Stomach (tissue), 19 donors: ENCODE measurements at places on chromosomes 13 and 19. TPM values are rescaled to one million over a fixed set of nuclear protein-coding genes. Genes with fewer than 3 reads are reported as not detected.

GRCh38 chr13:22837980-22838647, 342.7 kb upstream of the SGCG start:
- peak overlapping the region; percentile 33 for H3K4me3 ChIP-seq
- H3K27me3 ChIP-seq, result peaks cover 21% of the 10 kb centered on the region
- peaks cover 10% of the 10 kb centered on the region for H3K4me1 ChIP-seq

DNA sequence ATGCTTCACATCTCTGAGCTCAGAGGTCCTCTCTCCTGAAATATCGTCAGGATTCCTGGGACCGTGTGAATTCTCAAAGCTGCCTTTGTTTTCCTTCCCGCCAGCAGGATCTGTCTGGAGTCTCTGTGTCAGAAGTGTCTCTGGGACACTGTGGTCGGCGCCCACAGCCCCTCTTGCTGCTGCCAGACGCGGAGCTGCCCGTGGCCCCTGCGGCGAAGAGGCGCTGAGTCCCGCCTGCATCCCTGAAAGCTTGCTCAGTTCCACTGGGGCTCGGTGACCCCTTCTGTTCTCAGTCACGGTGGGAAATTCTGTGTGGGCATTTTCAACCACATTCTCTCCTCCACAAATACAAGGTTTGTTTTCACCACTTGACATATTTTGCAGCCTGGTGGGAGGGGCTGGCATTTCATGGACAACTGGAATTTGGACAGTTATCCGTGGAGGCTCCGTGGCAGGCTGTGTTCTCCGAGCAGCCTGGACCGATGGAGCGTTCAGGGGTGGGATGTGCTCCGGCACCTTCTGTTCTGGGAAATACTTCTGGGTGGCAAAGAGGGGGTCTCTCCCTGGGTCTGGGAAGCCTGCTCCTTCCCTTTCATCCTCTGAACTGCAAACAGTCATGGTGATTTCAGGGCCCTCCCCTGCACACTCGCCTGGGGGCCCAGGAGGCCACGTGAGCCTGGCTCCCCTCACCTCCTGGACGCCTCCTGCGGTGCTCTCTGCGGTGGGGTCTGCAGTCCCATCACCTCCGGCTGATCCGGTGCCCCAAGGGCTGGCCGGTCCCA, 42.6 kb upstream of the GRTP1 start:
- no peaks in the 10 kb centered on the region for H3K36me3 ChIP-seq
- H3K27ac ChIP-seq, result no peak overlapping the region
- no peak overlapping the region for H3K4me3 ChIP-seq
- peaks cover 59% of the 10 kb centered on the region for H3K27me3 ChIP-seq

GRCh38 chr13:113624235-113624587, 33.8 kb downstream of the ATP4B start:
- no peak overlapping the region for H3K4me3 ChIP-seq
- H3K27me3 ChIP-seq, result no peaks in the 10 kb centered on the region
- H3K36me3 ChIP-seq, result peaks cover 44% of the 10 kb centered on the region
- DNase-seq, result no peak
- no peaks in the 10 kb centered on the region for H3K4me1 ChIP-seq
- H3K27ac ChIP-seq, result no peak overlapping the region

- no peaks in the 10 kb centered on the region for H3K27me3 ChIP-seq
- H3K4me3 ChIP-seq, result no peak overlapping the region
- no peak overlapping the region for H3K27ac ChIP-seq
- peak; percentile 39 for DNase-seq
- H3K4me1 ChIP-seq, result peaks cover 8% of the 10 kb centered on the region
- no peaks in the 10 kb centered on the region for H3K36me3 ChIP-seq
These were observed 22.8 kb upstream of the STK24 start for GRCh38 chr13:98599502-98600328.

DNA sequence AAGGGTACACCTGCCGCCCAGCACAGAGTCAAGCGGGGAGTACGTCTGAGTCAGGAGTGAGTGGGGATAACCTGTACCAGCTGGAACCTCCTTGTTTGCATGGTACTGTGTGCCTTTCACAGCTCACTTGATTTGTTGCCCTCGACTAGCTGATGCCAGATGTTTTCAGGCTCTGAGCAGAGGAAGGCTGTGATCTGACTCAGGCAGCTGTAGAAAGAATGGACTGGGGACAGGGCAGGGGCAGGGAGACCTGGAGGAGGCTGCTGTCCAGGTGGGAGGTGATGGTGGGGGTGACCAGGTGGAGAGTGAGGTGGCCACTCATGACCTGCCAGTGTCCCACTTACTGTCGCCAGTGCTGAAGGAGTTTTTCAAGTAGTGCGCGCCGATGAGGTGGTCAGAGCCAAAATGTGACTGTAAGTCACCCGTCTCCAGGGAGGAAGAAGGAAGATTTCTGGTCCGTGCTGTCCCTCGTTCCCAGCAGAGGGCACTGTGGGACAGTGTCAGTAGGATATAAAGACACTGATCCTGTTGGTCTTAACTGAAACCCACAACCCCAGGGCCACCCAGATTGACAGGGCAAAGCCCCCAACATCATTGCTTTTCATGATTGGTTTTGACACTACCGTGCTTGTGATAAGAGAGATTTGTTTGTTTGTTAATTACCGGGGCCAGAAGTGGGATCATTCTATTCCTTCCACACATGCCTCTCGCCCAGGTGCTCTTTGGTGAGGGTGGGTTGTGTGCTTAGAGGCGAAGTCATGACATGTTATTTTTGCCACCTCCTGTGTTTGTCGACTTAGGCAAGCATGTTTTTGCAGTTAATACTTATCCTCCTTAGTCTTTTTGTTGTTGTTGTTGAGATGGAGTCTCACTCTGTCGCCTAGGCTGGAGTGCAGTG, 128.4 kb downstream of the DPF1 start:
- H3K27me3 ChIP-seq, result no peaks in the 10 kb centered on the region
- peaks cover 33% of the 10 kb centered on the region for H3K36me3 ChIP-seq
- H3K4me1 ChIP-seq, result no peaks in the 10 kb centered on the region
- no peak overlapping the region for H3K27ac ChIP-seq
- DNase-seq, result peak; percentile 86

DNA sequence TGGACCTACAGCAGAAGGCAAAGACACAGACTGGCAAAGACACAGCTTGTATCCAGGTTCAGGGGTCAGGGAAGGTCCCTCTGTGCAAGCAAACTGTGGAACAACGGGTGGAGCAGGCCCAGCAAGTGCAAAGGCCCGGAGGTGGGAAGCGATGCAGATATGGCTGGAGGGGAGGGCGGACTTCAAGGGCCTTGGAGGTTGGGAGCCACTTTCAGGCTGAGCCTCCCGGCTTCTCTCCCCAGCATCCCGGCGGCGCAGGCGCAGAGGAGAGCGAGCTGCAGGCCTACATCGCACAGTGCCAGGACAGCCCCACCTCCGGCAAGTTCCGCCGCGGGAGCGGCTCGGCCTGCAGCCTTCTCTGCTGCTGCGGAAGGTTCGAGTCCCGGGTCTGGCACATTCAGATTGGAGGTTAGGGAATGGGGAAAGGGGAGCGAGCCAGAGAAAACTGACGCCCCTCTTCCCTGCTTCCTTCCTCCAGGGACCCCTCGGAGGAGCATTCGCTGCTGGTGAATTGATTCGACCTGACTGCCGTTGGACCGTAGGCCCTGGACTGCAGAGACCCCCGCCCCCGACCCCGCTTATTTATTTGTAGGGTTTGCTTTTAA, 2.1 kb upstream of the PNPLA6 start:
- DNase-seq, result peak; percentile 85
- H3K27me3 ChIP-seq, result no peaks in the 10 kb centered on the region
- H3K36me3 ChIP-seq, result peaks cover 44% of the 10 kb centered on the region
- peaks cover 24% of the 10 kb centered on the region for H3K4me1 ChIP-seq
- H3K4me3 ChIP-seq, result peak overlapping the region; percentile 81

DNA sequence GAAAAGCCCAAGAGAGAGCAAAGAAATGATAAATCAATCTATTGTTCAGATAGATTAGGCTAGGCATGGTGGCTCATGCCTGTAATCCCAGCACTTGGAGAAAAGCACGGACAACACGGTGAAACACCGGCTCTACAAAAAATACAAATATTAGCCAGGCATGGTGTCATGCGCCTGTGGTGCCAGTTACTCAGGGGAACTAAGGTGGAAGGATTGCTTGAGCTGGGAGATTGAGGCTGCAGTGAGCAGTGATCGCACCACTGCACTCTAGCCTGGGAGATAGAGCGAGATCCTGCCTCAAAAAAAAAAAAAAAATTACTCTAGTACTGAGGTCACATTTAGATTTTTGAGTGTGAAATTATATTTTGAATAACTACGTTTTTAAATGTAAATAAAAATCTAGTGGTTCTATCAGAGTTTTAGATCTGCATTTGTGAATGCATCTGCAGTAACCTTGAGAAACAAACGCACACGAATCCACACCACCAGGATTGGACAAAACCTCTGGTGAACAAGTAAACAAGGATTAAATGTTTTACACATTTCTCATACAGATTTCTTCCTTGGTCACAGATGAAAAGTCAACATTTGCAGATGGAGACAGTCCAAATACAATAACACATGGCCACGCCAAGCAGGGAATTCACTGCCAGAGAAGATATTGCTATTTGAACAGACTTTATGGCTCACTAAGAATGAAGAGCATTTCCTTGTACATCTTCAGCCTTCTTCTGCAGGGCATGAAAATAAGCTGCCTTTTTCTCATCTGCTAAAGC, 917.6 kb downstream of the PCDH9 start:
- H3K27ac ChIP-seq, result no peak overlapping the region
- peak overlapping the region; percentile 1 for H3K4me3 ChIP-seq
- no peaks in the 10 kb centered on the region for H3K27me3 ChIP-seq
- peaks cover 16% of the 10 kb centered on the region for H3K4me1 ChIP-seq

- H3K36me3 ChIP-seq, result peaks cover 7% of the 10 kb centered on the region
- H3K4me3 ChIP-seq, result no peak overlapping the region
- no peaks in the 10 kb centered on the region for H3K27me3 ChIP-seq
- H3K4me1 ChIP-seq, result peaks cover 4% of the 10 kb centered on the region
- no peak overlapping the region for H3K27ac ChIP-seq
These were observed 55.7 kb downstream of the FAM124A start for GRCh38 chr13:51277928-51278327.

- H3K27ac ChIP-seq, result peak overlapping the region; percentile 79
- H3K4me1 ChIP-seq, result peaks cover 4% of the 10 kb centered on the region
- H3K36me3 ChIP-seq, result peaks cover 15% of the 10 kb centered on the region
- no peaks in the 10 kb centered on the region for H3K27me3 ChIP-seq
- DNase-seq, result no peak
These were observed 98.3 kb upstream of the KLF5 start for GRCh38 chr13:72960541-72960940.

DNA sequence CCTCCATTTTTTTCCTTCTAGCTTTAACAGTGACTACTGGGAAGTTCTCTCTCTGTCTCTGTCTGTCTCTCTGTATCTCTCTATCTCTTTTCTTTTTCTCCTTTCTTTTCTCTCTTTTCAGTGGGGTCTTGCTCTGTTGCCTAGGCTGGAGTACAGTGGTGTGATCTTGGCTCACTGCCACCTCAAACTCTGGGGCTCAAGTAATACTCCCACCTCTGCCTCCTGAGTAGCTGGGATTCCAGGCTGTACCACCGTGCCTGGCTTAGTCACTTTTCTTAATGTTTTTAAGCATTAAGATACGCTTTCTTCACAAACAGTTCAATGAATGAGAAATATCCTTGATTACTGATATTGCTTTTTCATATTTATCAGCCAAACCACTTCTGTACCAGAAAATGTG, 13.1 kb downstream of the PCCA start:
- H3K4me1 ChIP-seq, result peaks cover 26% of the 10 kb centered on the region
- H3K36me3 ChIP-seq, result peaks cover 18% of the 10 kb centered on the region
- no peaks in the 10 kb centered on the region for H3K27me3 ChIP-seq
- no peak overlapping the region for H3K4me3 ChIP-seq

- peaks cover 3% of the 10 kb centered on the region for H3K27me3 ChIP-seq
- DNase-seq, result peak; percentile 86
- H3K4me1 ChIP-seq, result no peaks in the 10 kb centered on the region
- peaks cover 6% of the 10 kb centered on the region for H3K36me3 ChIP-seq
These were observed 6.1 kb downstream of the DOCK6 start for GRCh38 chr19:11256189-11256588.

GRCh38 chr19:49067554-49067953, 2.9 kb upstream of the NTF4 start:
- peaks cover 22% of the 10 kb centered on the region for H3K4me1 ChIP-seq
- no peak overlapping the region for H3K4me3 ChIP-seq
- H3K36me3 ChIP-seq, result no peaks in the 10 kb centered on the region
- DNase-seq, result no peak
- H3K27me3 ChIP-seq, result peaks cover 100% of the 10 kb centered on the region

GRCh38 chr19:31350693-31351055, 1.4 kb upstream of the TSHZ3 start:
- H3K4me1 ChIP-seq, result peaks cover 58% of the 10 kb centered on the region
- peak; percentile 89 for DNase-seq
- H3K36me3 ChIP-seq, result no peaks in the 10 kb centered on the region
- H3K27me3 ChIP-seq, result no peaks in the 10 kb centered on the region
- peak overlapping the region; percentile 88 for H3K4me3 ChIP-seq
- peak overlapping the region; percentile 94 for H3K27ac ChIP-seq

GRCh38 chr13:90605664-90606063, 741.8 kb upstream of the MIR17HG start:
- no peaks in the 10 kb centered on the region for H3K36me3 ChIP-seq
- no peaks in the 10 kb centered on the region for H3K27me3 ChIP-seq
- no peak overlapping the region for H3K27ac ChIP-seq
- H3K4me1 ChIP-seq, result no peaks in the 10 kb centered on the region
- DNase-seq, result no peak

GRCh38 chr13:83906240-83906820, 24.1 kb upstream of the SLITRK1 start:
- no peak overlapping the region for H3K4me3 ChIP-seq
- H3K27ac ChIP-seq, result no peak overlapping the region
- no peak for DNase-seq
- H3K4me1 ChIP-seq, result no peaks in the 10 kb centered on the region
- H3K36me3 ChIP-seq, result no peaks in the 10 kb centered on the region

CEACAM4 gene
- 8.3 TPM for total RNA-seq

SMAD9 gene
- total RNA-seq, result 11.6 TPM

TTC9B gene
- 0.37 TPM for total RNA-seq

ZSCAN4 gene
- not detected for total RNA-seq

SIGLEC8 gene
- total RNA-seq, result 2.3 TPM

ZNF492 gene
- not detected for total RNA-seq

FLT1 gene
- total RNA-seq, result 9.3 TPM

WDR87 gene
- total RNA-seq, result not detected

LRRC4B gene
- total RNA-seq, result not detected

CEACAM20 gene
- total RNA-seq, result not detected

PEAK3 gene
- not detected for total RNA-seq

RGS9BP gene
- total RNA-seq, result 1.2 TPM

CNN1 gene
- total RNA-seq, result 521 TPM

NTF4 gene
- total RNA-seq, result not detected
